Fibroblast of the aortic adventitia (primary cell): ENCODE measurements at places on chromosomes 2 and 18. TPM values are rescaled to one million over a fixed set of nuclear protein-coding genes. Genes with fewer than 3 reads are reported as not detected.

NEU4 gene
- total RNA-seq: not detected in 2 replicates

KLHL30 gene
- total RNA-seq: 0.09 and 0.33 TPM in 2 replicates

SLC16A14 gene
- 0.49 and 1.4 TPM in 2 replicates for total RNA-seq

ERFE gene
- total RNA-seq: 2.8 and 3.4 TPM in 2 replicates

RSAD2 gene
- 0.63 and 4.0 TPM in 2 replicates for total RNA-seq

UGT1A10 gene
- 0.41 TPM in 1 of 2 replicates, not detected in the other for total RNA-seq

ANKRD53 gene
- 1.1 and 6.5 TPM in 2 replicates for total RNA-seq

COL4A3 gene
- total RNA-seq: 0.08 and 1.3 TPM in 2 replicates

SNTG2 gene
- total RNA-seq: 0.09 TPM in 1 of 2 replicates, not detected in the other

ZNF519 gene
- 11.5 TPM in 2 replicates for total RNA-seq

CAPN14 gene
- total RNA-seq: 0.09 and 0.16 TPM in 2 replicates

LMAN2L gene
- total RNA-seq: 9.5 and 12.2 TPM in 2 replicates

TCF23 gene
- 2.3 TPM in 1 of 2 replicates, not detected in the other for total RNA-seq

IL1F10 gene
- total RNA-seq: not detected in 2 replicates

OR6B2 gene
- total RNA-seq: not detected in 2 replicates
